ENCODE measurements at places on chromosomes 5 and 9. TPM values are rescaled to one million over a fixed set of nuclear protein-coding genes. Genes with fewer than 3 reads are reported as not detected.
A peak's percentile ranks its signal among the peaks of the same experiment; 100 is the strongest.

HRH2 gene
- 26.8 TPM for total RNA-seq

TMEM215 gene
- not detected for total RNA-seq

ZNF300 gene
- total RNA-seq: 1.5 TPM

GRCh38 chr5:1315018-1315708 is 20.3 kb upstream of the TERT start:
- DNase-seq: peak; percentile 25

DNA sequence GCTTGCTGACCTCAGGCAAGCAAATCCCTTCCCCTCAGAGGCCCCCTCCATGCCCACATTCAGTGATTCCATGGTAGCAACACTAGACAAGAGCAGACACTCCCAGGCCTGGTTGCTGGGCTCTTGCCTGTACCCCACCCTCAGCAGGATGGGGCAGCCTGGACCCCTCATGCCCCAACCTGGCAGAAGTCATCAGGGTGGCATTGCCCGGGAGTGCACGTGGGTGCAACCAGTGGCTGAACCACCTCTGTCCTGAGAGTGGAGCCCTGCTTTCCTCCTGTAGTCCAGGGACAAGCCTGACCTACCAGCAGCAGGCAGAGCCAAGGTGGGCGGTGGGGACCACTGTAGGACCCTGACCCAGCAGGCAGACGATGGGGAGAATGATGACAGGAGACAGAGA is 65.8 kb upstream of the TBC1D2 start:
- DNase-seq: no peak

GRCh38 chr9:77816641-77817341 is 168.7 kb upstream of the GNA14 start:
- DNase-seq: no peak

- DNase-seq: no peak
Measured at GRCh38 chr5:67308988-67309688, 112.5 kb upstream of the CD180 start.

DNA sequence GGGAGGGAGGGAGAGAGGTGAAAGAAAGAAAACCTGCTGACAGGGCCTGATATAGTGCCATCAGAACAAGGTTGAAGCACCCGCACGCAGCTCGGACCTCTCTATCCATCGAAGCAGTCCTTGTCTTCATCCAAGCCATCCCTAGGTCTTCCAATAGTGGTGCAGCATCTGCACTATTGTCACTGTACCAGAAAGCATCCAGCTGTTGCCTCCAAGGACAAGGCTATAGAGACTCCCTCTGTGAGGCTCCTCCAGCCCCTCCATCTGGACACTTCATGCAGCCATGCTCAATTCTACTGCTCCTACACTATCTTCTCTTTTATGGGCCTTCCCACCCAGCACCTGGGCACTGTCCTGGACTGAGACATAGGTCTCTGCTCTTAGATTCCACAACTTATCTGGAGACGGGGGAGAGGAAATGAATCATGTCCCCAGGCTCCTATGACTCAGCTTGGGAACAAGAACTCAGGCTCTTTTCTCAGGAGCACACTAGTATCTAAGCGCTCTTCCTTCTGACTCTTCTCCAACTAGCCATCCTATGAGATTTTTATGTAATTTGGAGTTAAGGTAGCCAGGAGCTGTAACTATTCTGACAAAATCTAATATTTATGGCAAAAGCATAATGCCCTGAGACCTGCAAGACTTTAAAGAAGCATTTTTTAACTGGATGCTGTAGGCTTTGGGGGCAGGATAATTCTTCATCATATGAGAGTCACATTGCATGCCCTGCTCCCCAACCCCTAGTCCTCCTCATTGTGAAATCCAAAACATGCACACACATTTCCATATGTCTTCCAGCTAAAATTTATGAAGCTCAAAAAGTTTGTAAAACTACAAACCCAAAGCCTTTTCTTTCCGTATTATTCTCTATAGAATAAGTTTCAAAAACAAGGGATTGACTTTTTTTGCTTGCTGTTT is 446.8 kb downstream of the CCDC171 start:
- DNase-seq: no peak

DNA sequence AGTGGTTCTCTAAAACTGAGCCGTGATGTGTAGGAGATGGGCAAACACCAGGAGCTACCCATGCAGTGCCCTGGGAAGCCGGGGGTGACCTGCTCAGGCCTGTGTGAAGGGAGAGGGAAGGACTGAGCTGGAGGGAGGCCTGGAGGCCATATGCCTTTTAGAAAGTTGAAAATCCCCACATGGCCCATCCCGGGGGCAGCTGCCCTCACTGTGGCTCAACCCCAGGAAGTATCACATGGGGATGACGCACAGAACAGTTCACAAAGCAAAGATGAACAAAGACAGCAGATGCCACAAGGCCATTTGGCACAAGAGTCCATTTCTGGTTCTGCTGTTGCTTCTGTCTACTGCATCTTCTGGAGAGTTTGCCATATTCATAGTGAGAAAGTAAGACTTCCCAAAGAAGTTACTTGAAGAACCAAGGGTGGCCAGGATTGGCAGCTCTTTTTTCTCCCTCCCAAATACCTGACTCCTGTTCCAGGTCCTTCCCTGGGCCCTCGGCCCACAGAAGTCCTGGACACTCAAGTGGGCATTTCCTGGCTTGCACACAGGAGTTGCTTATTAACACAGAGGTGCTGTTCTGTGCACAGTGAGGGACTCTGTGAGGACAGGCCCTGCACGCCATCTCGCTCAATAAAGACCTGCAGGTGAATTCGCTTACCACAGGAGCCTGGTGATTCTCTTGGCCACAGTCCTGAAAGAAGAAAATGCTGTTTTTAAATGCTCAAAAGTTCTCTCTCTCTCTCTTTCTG is 25.1 kb downstream of the ACSL6 start:
- DNase-seq: peak; percentile 18

- DNase-seq: no peak
Measured at GRCh38 chr9:134303601-134304000, 22.7 kb upstream of the RXRA start.

GRCh38 chr9:95896580-95896979 is 21.1 kb downstream of the ERCC6L2 start:
- no peak for DNase-seq

All from activated naive CD8-positive, alpha-beta T cell treated with anti-CD3 and anti-CD28 coated beads, Interleukin-2, amount 10 ng/mL, durations not matched to agents 7 days and 5 days (primary cell).